ENCODE measurements at places on chromosomes 2 and 18.

GRCh38 chr2:166184789-166185188 lies 57.0 kb upstream of the SCN1A start:
- DNase-seq, result no peak

GRCh38 chr18:4181882-4182568 lies 273.1 kb downstream of the DLGAP1 start:
- no peak for DNase-seq

GRCh38 chr18:52190631-52191030 lies 149.4 kb upstream of the DCC start:
- DNase-seq, result no peak

DNA sequence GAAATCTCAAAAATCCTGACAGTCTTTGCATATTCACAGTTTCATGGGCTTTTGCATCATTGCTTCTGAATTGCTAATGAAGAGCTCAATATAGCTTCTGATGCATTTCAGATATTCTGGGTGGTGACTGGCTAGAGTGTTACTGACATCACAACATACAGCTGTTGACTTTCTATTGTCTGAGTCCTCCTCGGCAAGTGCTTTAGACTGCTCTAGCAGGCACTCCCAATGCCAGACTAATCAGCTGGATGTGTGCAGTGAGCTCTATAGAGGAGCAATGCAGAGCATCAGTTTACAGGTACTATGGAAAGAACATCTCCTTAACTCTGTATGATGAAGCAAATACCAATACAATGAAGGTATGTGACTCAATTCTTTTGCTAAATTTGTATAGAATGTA lies 54.9 kb downstream of the R3HDM1 start:
- no peak for DNase-seq

All from hematopoietic multipotent progenitor cell treated with erythropoietin and hydrocortisone succinate and interleukin-3 and kit ligand, for 6 days (in vitro differentiated cells).